ENCODE measurements at places on chromosomes 7 and 10.

DNA sequence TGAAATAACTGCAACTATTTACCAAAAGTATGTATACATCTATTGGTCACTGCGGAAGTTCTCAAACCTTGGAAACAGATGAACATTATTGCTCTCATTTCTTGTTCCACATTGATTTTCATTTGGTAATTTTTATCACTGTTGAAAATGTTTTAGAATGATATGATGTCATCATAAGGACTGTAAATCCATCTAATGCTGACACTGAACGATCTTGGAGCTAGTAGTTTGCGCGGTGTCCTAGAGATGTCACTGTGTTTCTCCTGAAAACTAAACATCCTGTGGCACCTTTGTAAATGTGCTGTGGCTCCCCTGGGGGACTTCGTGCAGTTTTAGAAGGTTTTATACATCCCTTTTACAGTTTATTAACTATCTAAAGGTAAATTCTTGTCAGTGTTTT lies 73.5 kb downstream of the DNAJB9 start:
- DNase-seq = no peak

- DNase-seq = no peak
Observed at GRCh38 chr10:133046390-133046765, 41.3 kb upstream of the ADGRA1 start.

DNA sequence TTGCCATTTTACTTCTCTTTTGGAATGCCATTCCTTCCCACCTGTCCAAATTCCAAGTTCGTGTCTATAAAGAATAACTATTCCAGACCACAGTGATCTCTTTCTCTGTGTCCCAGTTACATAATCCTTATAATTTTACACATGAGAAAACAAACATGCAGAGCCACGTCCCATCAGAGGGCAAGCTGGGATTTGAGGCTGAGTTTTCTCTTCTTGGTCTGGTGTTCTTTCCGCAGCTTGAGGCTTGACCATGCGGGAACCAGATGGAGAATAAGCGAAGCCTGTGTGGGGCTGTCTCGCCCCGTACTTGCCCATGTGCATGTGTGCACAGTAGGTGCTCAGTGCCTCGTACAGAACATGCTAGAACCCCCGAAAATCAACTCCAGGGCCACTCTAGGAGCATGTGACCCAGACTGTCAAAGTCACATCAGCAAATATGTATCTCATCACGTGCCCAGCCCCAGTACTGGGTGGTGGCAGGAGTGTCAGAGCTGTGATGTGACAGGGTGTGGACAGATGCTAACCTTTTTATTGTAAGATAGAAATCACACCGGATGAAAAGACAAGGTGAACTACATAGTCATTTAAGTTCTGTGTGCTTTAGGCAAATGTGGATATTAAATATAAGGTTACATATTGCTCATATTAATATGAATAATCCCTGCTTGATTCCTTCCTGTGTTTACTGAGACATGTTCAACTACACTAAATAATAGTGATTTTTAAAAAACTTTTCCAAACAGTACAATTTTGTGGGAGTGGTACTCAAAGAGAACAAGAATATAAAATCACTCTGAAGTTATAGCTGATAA lies 3.2 kb downstream of the INSIG1 start:
- no peak for DNase-seq

GRCh38 chr10:74923556-74923955 lies 97.2 kb downstream of the KAT6B start:
- DNase-seq = no peak

GRCh38 chr7:150340024-150340749 lies 1.2 kb downstream of the RARRES2 start:
- DNase-seq = no peak

DNA sequence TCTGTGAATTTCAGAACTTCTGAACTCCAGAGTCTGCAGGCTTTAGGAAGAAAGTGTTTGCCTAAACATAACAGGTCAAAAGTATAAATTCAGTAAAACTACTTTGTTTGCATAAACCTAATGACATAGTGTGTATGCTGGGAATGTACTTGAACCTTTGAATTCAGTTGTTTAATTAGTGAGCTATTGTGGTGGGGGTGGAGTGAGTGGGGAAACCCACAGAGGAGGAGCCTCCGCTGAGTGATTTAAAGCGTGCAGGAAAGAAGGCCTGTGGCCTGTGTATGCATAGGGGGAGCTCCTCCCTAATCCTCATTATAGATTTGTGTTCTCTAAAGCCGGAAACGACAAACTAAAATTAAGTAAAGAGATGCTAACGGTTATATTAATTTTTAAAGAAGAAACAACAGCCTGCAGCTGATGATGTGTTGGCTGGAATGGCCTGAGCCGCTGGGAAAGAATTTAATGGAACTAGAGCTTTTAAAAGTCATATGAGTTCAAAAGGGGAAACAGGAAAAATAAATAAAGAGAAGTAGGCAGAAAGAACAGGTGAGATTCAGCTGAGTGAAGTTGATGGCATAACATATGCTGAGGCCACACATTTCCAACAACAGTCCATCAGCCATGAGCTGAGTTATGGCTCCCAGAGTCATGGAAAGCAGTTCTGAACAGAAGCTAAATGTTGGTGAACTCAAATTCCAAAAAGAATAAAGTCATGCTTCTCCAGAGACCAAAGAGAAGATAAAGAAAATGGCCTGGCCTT lies 595.0 kb downstream of the GRM8 start:
- no peak for DNase-seq

- DNase-seq = no peak
Observed at GRCh38 chr10:23344241-23344841, at the start of gene C10orf67. C10orf67 (minus strand) TSS chr10:23344797; CDS start chr10:23344774, 23 bp downstream.

GRCh38 chr10:97128039-97128492 lies 57.7 kb downstream of the SLIT1 start:
- DNase-seq = no peak

DNA sequence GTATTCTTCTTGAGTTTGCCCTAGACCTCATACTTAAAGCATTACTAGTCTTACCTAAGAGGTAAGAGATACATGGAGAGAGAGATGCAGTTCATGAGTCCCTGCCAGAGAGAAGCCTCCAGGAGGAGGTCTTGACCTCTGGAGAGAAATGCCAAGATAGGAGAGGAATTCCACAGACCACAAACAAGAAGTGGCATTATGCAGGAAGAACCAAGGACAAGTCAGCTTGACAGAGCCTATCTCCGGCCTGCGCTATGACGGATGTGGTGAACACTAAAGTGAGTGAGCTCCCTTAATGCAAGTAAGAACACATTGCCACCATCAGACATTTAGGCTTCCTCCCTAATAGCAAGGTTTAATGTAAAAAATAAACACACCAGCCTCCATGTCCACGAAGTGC lies 27.9 kb upstream of the COL1A2 start:
- DNase-seq = no peak

DNA sequence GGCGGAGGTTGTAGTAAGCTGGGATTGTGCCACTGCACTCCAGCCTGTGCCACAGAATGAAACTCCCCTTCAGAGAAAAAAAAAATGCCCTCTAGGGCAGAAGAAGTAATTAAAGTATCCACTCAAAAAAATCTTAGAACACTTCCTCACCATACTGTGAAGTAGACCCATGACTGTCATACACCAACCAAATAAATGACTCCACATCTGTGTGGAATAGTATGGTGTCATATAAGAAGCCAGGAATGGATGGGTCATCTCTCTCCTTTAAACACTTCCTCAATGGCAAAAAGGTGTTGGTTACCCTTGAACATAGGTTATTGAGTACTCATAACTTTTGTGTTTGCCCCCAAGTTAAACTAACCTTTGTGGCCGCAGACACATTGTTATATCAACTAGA lies 48.1 kb upstream of the PCGF5 start:
- DNase-seq = no peak

DNA sequence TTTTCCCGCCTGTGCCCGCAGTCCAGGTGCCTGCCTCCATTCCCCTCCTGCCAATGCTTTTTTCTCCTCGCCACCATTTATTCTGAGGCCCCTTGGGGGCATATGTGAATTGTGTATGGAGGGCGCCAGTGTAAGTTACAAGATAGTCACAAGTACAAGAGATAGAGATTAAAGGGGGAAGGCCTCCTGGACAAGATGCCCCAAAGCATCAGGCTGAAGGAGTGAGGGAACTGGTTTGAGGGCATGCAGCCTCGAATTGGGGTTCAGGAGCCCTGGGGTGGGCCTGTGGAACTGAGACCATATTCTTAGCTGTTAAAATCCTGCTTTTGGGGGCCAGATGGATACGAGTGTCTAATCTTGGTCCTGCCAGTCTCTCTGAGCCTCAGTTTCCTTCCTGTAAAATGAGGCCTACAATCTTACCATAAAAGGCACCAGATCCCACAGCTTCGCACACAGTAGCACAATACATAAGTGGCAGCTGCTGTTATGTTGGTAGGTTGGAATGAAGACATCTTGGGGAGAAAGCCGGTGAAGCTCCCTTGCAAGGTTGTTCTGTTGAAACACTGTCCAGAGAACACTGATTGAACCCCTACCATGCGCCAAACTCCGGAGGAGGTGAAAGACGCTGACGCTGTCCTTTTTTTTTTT lies 545 bp upstream of the COMTD1 start:
- no peak for DNase-seq

DNA sequence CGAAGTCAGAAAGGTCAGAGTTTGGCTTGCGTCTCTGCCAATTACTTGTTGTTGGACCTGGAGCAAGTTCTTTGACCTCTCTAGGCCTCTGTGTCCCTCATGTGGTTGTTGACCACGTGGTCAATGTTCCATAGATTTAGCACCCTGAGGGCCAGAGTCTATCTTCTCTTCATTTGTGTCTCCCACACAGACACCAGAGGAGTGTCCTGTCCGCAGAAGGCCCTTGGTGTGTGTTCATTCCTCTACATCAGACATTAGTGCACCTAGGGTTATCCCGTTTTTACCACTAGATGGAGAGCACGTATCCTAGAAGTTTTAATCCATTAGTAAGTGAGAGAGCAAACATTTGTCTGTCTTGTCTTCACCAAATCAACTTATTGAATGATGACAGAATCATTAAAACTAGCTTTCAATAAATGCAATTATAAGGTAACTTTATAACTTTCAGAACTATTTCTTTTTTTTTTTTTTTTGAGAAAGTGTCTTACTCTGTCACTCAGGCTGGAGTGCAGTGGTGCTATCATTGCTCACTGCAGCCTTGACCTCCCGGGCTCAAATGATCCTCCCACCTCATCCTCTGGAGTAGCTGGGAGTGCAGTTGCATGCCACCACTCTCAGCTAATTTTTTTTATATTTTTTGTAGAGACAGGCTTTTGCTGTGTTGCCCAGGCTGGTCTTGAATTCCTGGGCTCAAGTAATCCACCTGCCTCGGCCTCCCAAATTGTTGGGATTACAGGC lies 122.5 kb upstream of the ANKRD1 start:
- no peak for DNase-seq

DNA sequence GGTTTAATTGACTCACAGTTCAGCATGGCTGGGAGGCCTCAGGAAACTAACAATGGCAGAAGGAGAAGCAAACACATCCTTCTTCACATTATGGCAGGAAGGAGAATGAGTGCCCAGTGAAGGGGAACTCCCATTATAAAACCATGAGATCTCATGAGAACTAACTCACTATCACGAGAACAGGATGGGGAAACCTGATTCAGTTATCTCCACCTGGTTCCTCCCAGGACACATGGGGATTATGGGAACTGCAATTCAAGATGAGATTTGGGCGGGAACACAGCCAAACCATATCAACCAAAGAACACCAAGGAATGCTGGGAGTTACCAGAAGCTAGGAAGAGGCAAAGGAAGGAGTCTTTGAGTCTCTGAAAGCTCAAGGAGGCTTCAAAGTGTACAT lies 94.3 kb downstream of the IPMK start:
- DNase-seq = peak; percentile 1

- no peak for DNase-seq
Observed at GRCh38 chr7:19369806-19370205, 224.6 kb upstream of the FERD3L start.

DNA sequence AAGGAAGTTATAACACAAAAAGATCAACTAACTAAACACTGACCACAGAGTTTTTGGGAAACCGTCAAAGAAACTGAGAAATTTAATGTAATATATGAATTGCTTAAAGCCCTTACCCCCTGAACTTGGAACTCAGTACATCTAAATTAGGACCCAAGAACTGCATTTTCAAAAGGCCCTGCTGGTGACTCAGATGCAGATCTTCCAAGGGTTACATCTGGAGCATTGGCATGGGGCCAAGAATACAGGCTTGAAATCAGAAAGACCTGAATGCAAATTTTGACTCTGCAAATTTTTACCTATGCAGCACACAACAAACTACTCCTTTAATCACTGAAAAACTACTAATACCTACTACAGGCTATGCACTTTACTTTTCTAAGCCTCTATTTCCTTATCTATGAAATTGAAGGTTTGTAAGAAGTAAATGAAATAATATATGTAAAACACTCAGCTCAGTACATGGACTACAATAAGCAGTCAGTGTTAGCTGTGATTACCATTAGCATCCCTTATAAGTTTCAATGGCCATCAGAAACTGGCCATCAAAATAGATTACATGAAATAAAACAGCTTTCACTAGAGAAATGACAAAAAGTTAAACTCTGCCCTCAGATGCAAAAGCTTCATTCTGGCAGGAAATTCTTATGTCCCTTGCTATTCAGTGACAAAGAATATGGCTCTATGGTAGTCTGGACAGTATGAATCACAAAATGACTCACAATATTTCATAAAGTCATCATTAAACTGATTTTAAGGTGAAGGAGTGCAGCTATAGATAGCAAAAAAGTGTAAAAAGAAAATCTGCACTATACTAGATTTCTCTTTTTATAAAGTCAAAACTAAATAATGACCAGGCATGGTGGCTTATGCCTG lies 43.6 kb downstream of the NSUN6 start:
- no peak for DNase-seq

DNA sequence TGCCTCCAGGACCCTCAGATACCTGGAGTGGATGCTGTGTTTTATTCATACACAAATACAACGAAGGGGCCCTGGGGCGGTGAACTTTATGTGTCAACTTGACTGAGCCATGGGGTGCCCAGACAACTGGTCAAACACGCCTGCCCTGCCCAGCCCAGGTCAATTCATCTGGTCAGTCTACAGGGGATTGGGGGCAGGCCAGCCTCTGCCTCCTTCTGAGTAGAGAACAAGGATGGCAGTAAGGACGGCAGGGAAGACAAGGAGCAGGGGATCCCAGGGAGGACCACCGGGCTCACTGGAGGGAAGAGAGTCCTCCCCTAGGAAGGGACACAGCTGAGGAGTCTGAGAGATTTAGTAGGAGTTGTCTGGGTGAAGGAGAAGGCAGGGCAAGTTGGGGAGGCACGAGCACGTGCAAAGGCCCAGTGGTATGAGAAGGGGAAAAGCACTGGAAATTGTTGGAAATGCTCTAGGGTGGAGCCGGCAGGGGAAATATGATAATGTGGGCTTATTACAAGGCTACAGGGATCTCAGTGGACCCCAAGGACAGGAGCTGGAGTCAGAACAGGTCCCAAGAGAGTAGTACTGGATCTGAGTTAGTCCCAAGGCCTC lies 63.4 kb downstream of the MYL10 start:
- no peak for DNase-seq

GRCh38 chr7:70700055-70700940 lies 431.6 kb upstream of the GALNT17 start:
- DNase-seq = no peak

- peak; percentile 93 for DNase-seq
Observed at GRCh38 chr7:116165717-116166116, 44.6 kb upstream of the TES start.
